NCI-H1105 (cell line): ENCODE measurements at places on chromosomes 5 and 9.

GRCh38 chr5:157362982-157363381 is 97.0 kb upstream of the NIPAL4 start:
- no peak for DNase-seq

DNA sequence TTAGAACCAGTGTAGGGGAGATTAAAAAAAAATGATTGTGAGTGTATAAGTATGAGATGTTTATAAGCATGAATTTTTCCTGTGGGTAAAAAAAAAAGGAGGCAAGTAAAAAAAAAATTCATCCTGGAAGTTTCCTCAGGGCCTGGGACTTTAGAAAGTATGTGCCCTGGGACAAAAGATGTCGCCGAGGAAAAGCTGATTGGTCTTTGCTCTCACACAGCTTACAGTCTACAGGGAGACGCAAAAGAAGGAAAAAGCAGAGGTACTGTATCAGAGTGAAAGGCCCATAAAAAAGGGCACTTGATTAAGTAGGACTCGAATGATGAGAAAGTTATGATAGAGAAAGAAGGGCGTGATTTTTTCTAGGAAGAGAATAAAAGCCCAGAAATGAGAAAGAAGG is 501.4 kb upstream of the MEF2C start:
- DNase-seq = no peak

GRCh38 chr5:72328172-72328571 is 8.0 kb downstream of the PTCD2 start:
- DNase-seq = peak; percentile 51

DNA sequence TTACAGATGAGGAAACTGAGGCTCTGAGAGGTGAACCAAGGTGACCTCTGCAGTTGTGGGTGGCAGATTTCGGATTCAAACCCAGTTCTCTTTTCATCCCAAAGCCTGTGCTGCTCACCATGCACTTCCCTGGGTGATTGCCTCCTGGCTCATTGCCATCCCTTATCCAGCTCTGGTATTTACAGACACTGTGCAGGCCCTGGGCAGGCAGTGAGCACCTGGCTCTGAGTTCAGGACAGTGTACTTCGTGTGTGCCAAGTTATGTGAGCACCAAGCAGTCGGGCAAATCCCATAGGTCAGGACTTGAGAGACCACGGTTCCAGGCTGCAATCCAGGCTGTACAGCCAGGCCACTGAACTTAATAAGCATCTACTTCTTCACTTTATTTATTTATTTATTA is 1.4 kb downstream of the LRSAM1 start:
- DNase-seq = peak; percentile 27

DNA sequence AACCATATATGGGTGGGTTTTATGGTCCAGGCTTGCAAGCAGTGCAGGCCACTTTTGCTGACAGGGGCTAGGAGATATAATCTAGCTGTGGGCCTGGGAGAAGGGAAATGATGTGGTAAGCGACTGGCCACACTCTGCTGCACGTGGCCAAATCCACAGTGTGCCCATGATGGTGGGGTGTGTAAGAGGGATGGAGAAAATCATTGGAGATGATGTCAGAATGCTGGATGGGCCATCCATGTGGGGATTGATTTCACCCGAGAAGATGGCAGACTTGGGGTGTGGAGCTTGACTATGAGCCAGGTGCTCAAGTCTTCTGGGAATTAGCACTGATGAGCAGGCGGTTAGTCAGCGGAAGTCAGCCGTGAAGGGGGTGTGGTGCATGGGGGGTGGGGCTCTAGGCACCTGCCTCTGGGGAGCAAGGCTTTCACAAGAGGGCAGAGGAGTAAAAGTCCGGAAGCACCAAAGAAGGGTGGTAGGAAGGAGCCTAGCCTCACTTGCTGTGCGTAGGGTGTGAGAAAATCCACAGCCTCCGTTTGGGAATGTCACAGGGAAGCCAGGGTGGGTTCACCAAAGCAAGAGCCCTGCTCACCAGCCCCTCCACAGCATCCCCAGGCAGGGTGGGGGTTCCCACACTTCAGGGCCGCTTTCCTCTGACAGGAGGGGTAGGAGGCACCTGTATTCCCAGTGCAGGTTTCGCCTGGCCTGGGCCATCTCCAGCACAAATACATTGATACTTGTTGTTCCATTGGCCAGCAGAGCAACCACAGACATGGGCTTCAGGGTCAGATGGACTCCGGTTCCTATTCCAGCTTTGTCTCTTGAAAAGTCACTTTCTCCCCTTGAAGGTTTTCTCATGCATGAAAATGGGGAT is 44.5 kb upstream of the ANGPTL2 start:
- no peak for DNase-seq

DNA sequence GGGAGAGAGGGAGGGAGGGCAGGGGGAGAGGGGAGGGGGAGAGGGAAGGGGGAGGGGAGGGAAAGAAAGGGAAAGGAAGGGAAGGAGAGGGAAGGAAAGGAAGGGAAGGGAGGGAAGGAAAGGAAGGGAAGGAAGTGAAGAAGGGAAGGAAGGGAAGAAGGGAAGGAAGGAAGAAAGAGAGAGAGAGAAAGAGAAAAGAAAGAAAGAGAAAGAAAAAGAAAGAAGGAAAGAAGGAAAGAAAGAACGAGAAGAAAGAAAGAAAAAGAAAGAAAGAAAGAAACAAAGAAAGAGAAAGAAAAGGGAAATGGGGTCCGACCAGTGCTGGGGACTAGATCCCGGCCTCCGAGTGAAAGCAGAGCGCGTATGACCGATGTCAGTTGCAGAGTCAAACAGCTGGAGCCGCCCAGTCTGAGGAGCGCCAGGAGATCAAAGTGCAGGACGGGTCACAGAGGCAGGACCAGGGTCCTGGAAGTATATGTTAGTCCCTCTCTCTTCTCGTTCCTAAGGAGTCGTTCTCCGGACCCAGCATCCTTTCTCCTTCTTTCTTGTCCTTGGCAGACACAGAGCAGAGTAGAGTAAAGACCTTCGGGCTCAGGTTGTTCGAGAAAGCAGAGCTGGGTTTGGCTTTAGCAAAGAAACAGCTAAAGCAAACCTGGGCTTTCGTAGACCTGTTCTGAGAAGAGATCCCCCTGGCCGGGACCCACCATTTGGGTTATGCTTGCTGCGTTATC is 305.4 kb upstream of the MSX2 start:
- DNase-seq = no peak

GRCh38 chr5:43192558-43193180 is 644 bp downstream of the NIM1K start:
- DNase-seq = peak; percentile 7

DNA sequence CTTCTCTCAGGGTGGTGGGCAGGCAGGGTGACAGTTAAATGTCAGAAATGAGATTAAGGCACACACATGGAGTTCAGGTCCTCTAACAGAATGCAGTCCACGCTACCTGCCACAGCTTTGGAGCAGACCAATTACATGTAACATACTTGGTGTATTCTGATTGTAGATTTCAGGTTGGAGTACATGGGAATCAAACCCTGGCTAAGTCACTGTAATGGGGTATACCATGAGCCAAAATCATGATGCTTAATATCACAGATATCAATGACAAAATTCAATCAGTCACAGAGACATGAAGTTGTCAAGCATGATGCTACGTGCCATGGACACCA is 48.9 kb downstream of the MEF2C start:
- no peak for DNase-seq

GRCh38 chr9:91036356-91036755 is 234.7 kb downstream of the SYK start:
- no peak for DNase-seq

DNA sequence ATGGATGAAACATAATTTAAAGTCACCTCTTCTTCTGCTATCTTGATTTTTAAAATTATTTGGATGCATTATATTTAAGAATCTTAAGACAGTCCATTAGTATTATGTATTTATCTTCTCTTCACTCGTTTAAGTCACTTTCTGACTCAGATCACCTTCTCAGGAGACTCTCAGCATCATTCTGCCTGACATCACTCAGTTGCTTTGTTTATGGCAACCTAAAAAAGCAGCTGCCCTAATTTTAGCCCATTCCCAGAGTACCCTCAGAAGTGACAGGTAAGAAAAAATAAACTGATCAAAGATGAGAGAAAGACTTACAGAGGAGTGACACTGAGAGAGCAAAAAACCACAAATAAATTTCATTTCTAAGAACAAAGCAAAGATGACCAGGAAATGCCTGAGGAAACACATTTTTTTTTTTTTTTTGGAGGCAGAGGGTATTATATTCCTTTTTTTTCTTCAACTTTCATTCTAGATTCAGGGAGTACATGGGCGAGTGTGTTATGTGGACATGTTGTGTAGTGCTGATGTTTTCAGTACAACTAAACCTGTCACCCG is 140.5 kb downstream of the MUSK start:
- no peak for DNase-seq

DNA sequence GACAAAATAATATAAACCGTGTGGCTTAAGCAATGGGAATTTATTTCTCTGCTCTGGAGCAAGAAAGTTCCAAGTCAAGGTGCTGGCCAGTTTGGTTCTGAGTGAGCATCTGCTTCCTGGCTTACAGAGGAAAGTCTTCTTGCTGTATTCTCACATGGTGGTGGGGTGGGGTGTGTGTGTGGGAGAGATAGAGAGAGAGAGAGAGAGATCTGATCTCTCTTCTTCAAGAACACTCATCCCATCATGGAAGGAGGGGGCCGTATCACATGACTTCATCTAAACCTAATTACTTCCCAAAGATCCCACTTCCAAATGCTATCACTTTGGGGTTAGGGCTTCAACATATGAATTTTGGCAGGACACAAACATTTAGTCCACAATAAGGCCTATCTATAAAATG is 91.2 kb downstream of the PRR16 start:
- no peak for DNase-seq

DNA sequence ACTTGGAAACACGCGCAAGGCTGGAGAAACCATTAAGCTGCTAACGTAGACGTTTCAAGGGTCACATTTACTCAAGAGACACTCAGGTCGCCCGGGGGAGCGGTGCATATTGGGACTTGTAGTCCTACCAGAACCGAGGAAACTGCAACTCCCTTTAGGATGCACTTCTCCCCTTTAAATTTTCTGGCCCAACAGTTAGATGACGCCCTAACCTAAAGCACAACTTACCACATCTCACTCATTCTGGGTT is 384 bp upstream of the DMXL1 start:
- peak; percentile 74 for DNase-seq

DNA sequence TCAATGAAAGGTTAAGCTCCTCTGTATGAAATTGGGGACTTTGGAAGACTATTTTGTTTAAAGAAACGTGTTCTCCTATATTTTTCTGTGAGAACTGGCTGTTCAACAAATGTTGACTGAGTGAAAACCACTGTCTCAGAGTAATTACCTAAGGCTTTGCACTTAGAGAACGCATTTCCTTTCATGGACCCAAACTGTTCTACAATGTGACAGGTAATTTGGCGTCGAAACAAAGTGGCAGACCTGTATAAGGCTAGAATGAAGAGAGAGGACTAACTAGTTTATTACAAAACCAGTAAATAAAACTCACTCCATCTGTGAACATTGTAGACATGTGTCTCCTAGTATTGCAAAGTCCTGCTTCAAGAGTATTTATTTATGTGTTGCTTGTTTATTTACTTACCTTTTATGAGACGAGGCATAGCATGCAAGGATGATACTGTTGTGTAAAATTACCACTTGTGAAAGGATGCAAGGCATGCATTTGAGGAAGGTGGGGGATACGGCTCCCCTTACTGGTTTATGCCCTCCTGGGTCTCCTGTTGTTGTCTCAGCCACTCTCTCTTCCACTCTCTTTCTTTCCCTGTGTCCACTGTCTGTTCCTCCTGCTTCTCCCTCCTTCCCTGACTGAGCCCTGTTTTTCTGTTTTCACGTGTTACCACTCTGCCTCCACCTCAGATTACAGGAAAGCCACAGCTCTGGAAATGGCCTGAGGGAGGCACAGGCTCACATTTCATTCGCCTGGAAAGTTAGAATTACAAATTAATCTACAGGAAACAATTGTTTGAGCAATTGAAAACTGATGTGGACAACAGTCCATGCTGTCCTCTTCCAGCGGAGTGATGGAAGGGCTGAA is 444.0 kb upstream of the ZNF608 start:
- no peak for DNase-seq

- DNase-seq = no peak
Observed at GRCh38 chr5:169781420-169782345, 144.6 kb downstream of the DOCK2 start.

DNA sequence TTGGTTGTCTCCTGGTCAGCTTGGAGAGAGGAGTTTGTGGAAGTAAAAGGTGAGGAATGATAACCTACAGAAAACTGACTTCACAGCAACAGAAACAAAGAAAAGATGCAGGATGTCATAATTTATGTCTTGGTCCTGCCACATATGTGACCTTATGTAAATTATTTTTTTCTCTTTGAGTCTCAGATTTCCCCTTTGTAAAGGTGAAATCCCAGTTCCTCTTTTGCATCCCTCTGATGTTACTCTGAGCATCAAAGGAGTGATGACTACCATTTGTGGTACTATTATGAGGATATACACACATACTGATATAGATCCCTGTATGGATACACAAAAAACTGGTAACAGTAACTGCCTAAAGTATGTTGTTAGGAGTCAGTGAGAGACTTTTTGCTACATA is 1.4 kb upstream of the THG1L start:
- DNase-seq = no peak

DNA sequence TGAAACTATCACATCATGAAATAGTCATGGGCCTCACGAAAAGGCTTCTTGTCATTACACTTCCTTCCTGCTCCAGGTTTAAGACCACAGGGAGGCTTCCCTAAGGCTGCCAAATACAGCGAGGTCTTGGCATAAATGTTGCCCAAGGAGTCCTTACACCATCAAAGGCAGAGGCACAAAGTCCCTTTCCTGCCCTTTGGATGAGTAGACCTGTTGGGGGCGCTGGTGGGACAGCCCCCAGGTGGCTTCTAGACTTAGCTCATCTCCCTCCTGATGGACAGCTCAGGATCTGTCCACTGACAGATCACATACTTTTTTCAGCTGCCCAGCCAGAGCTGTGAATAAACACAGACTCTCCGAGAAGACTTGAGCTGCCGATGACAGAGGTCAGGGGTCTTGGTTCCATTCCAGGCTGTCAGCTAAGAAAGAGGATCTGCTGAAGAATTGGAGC is 15.5 kb upstream of the MEGF9 start:
- DNase-seq = no peak

- DNase-seq = no peak
Observed at GRCh38 chr5:134028496-134028895, 23.7 kb upstream of the VDAC1 start.

DNA sequence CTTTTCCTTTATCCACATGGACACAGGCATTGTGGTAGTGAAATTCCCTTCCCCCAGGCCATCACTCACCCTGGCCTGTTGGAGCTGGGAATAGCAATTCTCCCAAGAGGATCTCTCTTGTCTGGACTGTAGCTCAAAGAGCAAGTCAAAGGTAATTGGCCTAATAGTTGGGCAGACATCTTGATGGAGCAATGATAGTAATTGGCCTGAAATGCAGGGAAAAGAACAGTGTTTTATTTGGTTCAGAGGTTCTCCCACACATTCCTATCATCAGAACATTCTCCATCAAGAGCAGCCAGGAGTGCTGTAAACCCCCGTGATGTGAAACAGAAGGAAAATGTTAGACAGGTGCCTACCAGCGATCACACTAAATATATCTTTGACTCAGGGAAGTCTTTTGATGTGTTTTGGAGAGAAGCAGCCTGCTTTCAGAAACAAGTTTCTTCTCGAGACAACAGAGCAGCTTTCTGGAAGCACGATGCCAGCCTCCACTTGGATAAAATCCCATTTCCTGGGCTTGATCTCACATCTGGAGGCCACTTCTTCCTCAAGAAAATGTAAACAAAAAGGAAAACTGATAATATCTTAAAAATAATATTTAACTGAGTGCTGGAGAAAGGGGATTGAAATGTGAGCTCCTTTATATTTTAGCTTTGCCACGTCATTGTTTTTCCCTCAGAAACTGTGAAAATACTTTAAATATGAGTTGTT is 198.1 kb upstream of the WWC1 start:
- DNase-seq = no peak

- DNase-seq = no peak
Observed at GRCh38 chr5:93899026-93899600, 157.7 kb upstream of the POU5F2 start.
